ENCODE measurements at places on chromosomes 12 and 14. TPM values are rescaled to one million over a fixed set of nuclear protein-coding genes. Genes with fewer than 3 reads are reported as not detected.

Gene KCNH3
- total RNA-seq = 0.91 TPM

- no peaks in the 10 kb centered on the region for H3K27me3 ChIP-seq
- no peaks in the 10 kb centered on the region for H3K36me3 ChIP-seq
- H3K4me1 ChIP-seq = peaks cover 20% of the 10 kb centered on the region
- no peak overlapping the region for H3K4me3 ChIP-seq
- no peak for DNase-seq
These were observed 144.1 kb downstream of the RPAP3 start for GRCh38 chr12:47561746-47562145.

GRCh38 chr12:116265351-116266147 lies 11.9 kb downstream of the MED13L start:
- H3K4me3 ChIP-seq = no peak overlapping the region
- DNase-seq = no peak
- H3K36me3 ChIP-seq = no peaks in the 10 kb centered on the region
- peaks cover 51% of the 10 kb centered on the region for H3K4me1 ChIP-seq

DNA sequence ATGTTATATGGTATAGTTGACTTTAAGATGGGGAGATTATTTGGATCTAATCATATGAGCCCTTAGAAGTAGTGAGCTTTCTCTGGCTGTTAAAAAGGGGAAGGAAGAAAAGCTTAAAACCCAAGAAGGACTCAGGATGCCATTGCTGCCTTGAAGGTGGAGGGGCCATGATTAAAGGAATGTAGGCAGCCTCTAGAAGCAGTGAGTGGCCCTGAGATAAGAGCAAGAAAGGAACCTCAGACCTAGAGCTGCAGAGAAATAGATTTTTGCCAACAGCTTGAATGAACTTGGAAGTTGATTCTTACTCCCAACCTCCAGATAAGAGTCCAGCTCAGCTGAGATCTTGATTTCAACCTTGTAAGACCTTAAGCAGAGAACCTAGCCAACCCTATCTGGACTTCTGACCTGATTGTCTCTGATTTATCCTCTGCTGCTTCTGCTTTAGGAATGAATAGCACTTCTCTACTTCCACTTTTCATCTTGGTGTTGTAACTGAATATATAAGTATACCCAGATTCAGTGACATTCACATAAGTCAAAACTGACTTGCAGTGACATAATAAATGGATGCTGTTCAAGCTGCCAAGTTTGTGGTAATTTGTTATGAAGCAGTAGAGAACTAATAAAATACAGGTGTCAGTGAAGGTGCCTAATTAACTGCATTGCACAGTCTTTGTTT lies 33.5 kb downstream of the RAD51B start:
- no peak for DNase-seq
- H3K4me3 ChIP-seq = no peak overlapping the region
- H3K4me1 ChIP-seq = peaks cover 6% of the 10 kb centered on the region
- no peak overlapping the region for H3K27ac ChIP-seq
